Right lung (tissue), 10 donors: ENCODE measurements at places on chromosomes 4 and X.

DNA sequence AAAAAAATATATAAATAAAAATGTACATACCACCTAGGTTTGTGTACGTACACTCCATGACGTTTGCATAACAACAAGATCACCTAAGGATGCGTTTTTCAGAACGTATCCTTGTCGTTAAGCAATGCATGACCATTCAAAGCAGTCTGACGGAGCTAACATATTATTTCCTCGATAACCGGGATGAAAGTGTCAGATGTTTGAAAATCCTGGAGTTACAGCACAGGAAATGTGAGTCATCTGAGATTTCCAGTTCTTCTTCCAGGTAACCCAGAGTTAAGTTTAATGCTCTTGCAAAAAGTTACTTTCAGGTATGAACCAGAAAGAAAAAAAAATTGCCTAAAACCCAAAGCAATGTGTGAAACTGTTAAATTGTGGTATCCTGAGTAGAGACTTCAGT lies 107.9 kb downstream of the LDB2 start:
- no peak for DNase-seq

DNA sequence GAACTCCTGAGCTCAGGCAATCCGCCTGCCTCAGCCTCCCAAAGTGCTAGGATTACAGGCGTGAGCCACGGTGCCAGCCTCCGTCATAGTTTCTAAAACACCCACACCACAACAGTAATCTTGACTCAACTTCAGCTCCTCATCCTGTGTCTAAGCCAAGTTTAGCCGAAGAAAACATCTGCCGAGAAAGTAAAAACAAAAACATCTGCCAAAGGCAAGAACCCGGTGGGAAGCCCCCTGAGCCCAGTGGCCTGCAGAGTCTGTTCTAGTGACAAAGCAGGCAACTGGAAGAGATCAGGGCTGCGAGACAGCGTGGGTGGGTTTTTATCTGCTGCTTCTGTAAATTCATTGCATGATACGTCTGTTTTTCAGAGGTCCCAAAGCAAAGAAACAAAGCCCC lies 26.6 kb upstream of the CD99 start:
- peak; percentile 43 for DNase-seq

DNA sequence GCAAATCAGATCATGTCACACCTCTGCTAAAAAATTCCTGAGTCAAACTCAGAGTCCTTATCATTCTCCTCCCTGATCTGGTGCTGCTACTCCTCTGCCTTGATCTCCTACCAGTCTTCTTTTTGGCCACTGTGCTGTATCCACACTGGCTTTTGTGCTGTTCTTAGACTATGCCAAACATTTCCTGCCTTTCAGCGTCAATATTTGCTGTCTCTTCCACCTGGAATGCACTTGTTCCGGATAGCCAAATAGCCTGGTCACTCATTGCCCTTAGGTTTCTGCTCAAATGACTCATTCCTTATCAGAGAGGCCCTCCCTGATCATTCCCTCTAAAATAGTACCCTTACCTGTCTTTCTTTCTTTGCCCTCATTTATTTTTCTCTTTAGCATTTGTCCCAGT lies 24.4 kb upstream of the RP2 start:
- no peak for DNase-seq

DNA sequence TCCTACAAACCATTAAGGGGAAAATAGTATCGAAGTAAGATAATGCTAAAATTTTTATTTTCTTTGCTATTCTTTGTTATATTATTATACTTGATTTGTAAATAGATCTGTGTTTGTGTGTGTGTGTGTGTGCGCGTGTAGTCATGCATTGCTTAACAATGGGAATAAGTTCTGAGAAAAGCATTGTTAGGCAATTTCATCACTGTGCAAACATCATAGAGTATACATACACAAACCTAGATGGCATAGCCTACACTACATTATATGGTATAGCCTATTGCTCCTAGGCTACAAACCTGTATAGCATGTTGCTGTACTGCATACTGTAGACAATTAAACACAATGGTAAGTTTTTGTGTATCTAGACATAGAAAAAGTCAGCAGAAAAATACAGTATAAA lies 17.1 kb downstream of the MTTP start:
- DNase-seq = no peak

DNA sequence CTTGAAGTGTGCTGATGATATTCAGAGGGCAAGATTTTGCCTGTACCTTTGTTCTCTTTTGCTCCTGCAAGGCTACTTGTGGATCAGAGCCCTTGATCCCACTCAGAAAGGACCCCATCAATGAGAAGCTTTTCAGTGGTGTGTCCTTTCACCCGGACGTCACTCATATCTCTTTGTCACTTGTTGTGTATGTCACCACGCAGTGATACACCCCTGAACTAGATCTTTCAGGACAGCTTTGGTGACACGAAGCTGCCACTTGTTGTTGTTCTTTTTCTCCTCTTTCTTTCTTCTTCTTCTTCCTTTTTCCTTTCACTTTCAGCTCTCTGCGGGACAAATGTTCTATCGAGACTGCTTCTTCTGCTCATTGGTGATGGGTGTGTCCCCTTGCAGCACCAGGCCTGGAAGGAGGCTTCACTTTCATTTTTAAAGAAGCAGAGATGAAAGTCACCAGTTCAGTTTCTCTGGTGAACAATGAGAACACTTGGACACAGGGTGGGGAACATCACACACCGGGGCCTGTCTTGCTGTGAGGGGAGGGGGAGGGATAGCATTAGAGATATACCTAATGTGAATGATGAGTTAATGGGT lies 83.6 kb downstream of the NBDY start:
- no peak for DNase-seq

GRCh38 chr4:163966612-163967011 lies 472.1 kb downstream of the TMA16 start:
- DNase-seq = no peak

- no peak for DNase-seq
These were observed 6.8 kb upstream of the TMEM144 start for GRCh38 chr4:158203436-158203835.

- no peak for DNase-seq
These were observed 8.2 kb downstream of the CAPN6 start for GRCh38 chrX:111262086-111262485.

- DNase-seq = no peak
These were observed 85.4 kb downstream of the WFS1 start for GRCh38 chr4:6355052-6355451.

- DNase-seq = no peak
These were observed 6.3 kb downstream of the EFNB1 start for GRCh38 chrX:68835104-68835442.

GRCh38 chr4:122083989-122084388 lies 68.1 kb upstream of the BLTP1 start:
- no peak for DNase-seq

GRCh38 chr4:11730545-11730944 lies 301.9 kb upstream of the HS3ST1 start:
- DNase-seq = no peak

GRCh38 chr4:57199267-57199666 lies 89.1 kb upstream of the IGFBP7 start:
- DNase-seq = no peak

- no peak for DNase-seq
These were observed 2.5 kb downstream of the COQ2 start for GRCh38 chr4:83282049-83282535.

DNA sequence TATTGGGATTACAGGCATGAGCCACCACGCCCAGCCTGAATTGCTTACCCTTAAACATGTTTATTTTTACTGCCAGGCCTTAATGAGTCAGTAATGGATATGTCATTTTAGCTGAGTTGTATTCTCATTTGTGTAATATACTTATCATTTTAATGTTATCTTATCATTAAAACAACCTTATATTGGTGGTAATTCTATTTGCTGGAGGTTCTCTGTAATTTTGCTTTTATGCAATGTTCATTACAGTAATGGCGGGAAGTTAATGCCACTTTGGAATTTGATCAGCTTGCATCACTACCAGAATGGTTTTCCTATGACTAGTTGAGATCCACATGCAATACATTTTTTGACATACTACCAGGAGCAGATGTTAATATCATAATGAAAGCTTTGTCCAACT lies 6.3 kb upstream of the PGAM4 start:
- DNase-seq = no peak

- no peak for DNase-seq
These were observed 30.5 kb upstream of the NSG1 start for GRCh38 chr4:4356106-4357041.

- DNase-seq = no peak
These were observed 48.4 kb upstream of the MSANTD1 start for GRCh38 chr4:3200423-3201090.

- no peak for DNase-seq
These were observed 590.7 kb upstream of the PITX2 start for GRCh38 chr4:111213531-111213930.

DNA sequence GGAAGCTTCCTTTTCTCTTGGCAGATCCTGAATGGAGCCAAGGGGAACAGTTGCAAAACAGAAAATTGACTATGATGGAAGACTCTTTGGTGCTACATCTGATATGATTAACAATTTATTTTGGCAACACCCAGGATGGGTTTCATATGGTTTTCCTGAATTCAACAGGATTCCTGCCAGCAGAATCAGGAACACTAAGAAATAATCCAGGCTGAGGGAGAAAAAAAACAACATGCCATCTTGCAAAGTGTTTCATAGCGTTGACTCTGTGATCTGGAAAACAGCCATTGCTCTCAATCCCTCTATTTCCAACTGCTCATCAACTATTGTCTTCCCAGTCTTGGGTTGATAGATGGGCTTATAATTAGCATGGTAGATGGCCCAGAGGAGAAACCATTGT lies 303.8 kb upstream of the KLF3 start:
- DNase-seq = no peak

GRCh38 chrX:148443216-148443615 lies 57.2 kb upstream of the AFF2 start:
- DNase-seq = no peak

DNA sequence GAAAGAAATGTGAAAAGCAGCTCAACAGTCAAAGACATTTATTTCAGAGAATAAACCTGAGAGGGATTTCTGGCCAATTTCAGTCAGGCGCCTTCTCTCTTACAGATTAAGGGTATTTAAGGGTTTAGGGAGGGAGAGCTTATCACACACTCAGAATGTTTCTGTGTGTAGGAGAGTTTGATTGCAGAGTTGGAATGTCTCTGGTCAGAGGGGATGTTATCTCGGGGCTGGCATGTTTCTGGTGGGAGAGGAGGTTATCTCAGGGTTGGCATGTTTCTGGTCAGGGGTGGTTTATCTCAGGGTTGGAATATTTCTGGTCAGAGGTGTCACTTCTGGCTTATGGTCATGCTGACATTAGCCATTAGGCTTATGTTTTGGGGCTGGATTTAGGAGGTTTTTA lies 1920.5 kb upstream of the PCDH7 start:
- no peak for DNase-seq

GRCh38 chr4:72468904-72469502 lies 100.0 kb downstream of the ADAMTS3 start:
- DNase-seq = peak; percentile 1

GRCh38 chr4:48243429-48243828 lies 26.2 kb downstream of the TEC start:
- DNase-seq = no peak
